ENCODE measurements at places on chromosomes 13 and 19. TPM values are rescaled to one million over a fixed set of nuclear protein-coding genes. Genes with fewer than 3 reads are reported as not detected.

DNA sequence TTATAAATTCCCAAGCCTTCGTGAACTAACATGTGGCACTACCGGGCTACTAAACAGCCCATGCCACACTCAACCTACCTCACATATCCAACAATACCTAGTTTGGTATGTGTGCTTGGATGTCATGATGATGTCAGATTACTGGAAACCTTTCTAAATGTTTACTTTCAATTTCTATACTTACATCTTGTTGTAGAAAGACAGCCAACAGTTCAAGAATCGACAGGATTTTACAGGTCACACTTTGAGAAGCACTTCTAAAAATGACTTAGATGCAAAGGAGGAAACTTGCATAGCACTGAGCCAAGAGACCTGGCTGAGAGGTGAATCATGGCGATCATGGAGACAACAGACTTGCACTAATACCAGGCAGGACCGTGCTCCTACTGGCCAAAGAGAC is 209.9 kb downstream of the COL4A1 start:
- DNase-seq, result no peak

DNA sequence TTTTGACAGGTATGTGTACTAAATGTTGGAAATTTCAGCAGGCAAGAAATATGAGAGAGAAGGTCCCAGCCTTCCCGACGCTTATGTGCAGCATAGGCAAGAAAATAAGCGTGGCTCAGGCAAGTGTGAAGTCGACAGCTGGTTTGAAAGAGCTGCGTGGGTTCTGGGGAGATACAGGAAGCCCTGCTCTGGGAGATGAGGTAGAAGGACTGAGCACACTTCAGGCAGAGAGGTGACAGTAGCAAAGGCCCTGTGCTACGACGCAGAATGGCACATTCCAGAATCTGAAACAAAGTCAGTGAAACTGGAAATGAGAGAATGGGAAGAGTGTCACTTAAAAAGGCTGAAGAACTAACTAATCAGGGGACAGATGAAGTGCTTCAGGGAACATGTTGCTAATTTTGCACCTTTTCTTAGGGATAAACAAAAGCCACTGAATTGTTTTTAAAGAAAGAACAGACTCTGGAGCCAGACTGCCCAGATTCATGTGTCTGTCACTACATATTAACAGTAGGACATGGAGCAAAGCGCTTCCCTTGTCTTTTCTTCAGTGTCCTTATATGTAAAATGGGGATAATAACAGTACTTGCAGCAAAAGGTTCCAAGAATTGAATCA is 160.1 kb downstream of the SPRY2 start:
- DNase-seq, result no peak

DNA sequence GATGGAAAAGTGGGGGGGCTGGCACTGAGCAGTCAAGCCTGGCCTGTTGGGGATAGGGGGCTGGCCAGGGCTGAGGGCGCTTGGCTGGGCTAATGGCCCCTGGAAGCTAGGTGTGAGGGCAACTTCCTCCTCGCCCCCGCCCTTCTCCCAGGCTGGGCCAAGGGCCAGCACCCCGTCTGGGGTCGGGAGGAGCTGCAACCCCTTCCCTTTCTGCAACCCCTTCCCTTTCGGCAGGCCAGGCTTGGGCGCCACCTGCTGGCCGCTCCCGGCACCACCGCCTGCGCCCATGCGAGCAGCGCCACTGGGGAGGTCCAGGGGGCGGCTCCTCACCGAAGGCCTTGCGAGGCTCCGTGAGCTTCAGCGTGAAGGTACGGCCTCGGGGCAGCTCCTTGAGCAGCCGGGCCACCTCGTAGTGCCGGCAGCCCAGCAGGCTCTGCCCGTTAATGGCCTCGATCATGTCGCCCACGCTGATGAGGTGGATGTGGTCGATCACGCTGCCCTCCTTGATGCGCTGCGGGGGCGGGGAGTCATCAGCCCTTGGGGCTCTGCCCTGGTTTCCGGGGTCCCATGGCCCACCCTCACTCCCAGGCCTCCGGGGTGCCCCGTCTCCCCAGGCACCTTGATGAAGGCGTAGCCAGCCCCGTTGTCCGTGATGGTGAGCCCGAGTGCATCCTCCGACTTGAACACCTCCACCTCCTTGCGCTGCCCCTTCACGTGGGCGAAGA is 5.0 kb upstream of the PTGER1 start:
- DNase-seq, result no peak

DNA sequence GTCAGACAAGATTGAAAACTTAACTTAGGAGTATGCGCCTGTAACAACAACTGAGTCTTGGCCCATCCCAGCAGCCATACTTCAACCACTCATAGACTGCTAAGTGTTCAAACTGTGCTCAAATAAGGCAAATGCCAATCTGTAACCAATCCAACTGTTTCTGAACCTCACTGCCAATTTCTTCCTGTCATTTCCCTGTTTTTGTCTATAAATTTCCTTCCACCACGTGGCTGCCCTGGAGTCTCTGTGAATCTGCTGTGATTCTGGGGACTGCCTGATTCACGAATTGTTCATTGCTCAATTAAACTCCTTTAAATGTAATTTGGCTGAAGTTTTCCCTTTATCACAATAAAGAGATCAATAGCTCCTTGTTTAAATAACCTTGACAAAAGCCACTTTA is 50.8 kb upstream of the FREM2 start:
- no peak for DNase-seq

GRCh38 chr13:97892717-97893116 is 60.8 kb upstream of the IPO5 start:
- DNase-seq, result no peak

DNA sequence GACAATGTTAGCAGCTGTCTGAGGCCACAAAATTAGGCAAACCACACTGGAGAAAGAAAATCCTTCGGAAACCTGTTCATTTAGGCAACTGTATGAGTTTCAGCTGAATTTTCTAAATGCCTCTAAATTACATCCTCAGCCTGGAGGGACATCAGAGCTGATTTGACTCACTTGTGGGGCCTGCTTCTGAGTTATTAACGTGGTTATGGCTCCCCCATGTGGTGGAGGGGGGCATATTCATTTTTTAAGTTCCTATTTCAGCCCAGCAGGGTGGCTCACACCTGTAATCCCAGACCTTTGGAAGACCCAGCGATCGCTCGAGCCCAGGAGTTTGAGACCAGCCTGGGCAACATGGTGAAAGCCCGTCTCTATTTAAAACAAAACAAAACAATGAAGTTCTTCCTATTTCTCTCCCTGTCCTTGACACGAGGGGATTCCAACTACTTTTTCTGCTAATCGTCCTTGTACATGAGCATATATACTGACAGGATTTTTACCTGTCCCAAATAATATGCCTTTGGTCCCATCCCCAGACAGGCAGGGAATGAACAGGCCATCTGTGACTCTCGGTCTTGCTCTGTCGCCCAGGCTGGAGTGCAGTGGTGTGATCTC is 31.5 kb upstream of the HIF3A start:
- peak; percentile 76 for DNase-seq

SLAIN1 gene
- total RNA-seq, result 11.8 TPM

VSTM1 gene
- not detected for total RNA-seq

FGF22 gene
- not detected for total RNA-seq

ESD gene
- total RNA-seq, result 128 TPM
